ENCODE measurements at places on chromosomes 4 and X. TPM values are rescaled to one million over a fixed set of nuclear protein-coding genes. Genes with fewer than 3 reads are reported as not detected.

MAOB gene
- total RNA-seq, result 0.27 TPM

TEX13B gene
- total RNA-seq, result not detected

KLB gene
- total RNA-seq, result 0.13 TPM

BCOR gene
- total RNA-seq, result 20.6 TPM

L1CAM gene
- total RNA-seq, result 26.8 TPM

CDKN2AIP gene
- 12.2 TPM for total RNA-seq

AR gene
- total RNA-seq, result 3.5 TPM

IL1RAPL1 gene
- 0.09 TPM for total RNA-seq

CT45A1 gene
- total RNA-seq, result not detected

FABP2 gene
- not detected for total RNA-seq

GSX2 gene
- total RNA-seq, result not detected

FDCSP gene
- total RNA-seq, result not detected

SASH3 gene
- not detected for total RNA-seq

BEX5 gene
- total RNA-seq, result not detected

ERCC6L gene
- total RNA-seq, result 13.4 TPM

ABLIM2 gene
- total RNA-seq, result 0.38 TPM

PRKG2 gene
- total RNA-seq, result 0.83 TPM

GJB1 gene
- total RNA-seq, result not detected

CWH43 gene
- not detected for total RNA-seq

BGN gene
- total RNA-seq, result not detected

Measured in A549 treated with CpdA at 1 μM for 4 hours (cell line).